ENCODE measurements at places on chromosomes 11 and 22. TPM values are rescaled to one million over a fixed set of nuclear protein-coding genes. Genes with fewer than 3 reads are reported as not detected.

- peak; percentile 53 for DNase-seq
These were observed 10.3 kb downstream of the PRDM10 start for GRCh38 chr11:129992161-129992944.

ZNF215 gene
- total RNA-seq: 4.5 TPM

GRCh38 chr11:126502159-126502558, 146.7 kb downstream of the ST3GAL4 start:
- DNase-seq: no peak

- DNase-seq: no peak
These were observed 12.6 kb upstream of the GDPD5 start for GRCh38 chr11:75538150-75538942.

DNA sequence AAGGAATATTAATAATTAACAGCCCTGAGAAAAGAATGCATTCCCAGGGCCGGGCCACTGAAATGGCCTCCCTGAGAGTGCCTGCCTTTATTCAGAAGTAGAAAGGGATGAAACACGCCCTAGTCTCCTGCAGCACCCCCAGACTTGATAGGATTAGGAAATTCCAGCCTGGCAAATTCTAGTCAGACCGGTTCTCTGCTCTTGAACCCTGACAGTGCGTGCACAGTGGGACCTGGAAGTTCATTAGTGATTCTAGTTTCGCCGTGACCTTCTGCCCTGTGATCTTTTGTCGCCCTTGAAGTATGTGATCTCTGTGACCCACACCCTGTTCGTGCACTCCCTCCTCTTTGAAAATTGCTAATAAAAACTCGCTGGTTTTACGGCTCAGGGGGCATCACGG, 2.1 kb upstream of the GSTP1 start:
- DNase-seq: no peak

DNA sequence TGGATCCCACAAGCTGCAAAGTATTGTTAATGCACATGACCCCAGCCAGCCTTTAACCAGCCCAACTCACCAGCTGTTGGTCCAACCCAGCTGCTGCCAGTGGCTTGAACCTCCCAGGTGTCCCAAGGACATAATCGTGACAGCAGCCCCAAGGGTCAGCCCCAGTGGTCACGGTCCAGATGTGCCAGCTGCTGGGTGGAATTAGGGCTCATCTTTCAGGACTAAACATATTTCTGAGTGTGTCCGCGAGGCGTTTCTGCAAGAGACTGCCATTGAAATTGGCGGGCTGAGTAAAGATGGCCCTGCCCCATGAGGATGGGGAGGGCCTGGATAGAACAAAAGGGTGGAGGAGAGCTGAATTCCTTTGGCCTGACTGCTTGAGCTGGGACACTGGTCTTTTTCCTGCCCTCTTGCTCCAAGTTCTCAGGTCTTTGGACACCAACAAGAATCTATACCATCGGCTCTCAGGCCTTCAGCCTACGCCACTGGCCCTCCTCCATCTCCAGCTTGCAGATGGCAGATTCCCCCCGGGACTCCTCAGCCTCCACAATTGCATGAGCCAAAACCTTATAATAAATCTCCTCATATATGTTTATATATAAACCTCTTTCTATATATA, 240.2 kb downstream of the MN1 start:
- no peak for DNase-seq

SYT9 gene
- 7.4 TPM for total RNA-seq

MMP13 gene
- 2.4 TPM for total RNA-seq

- DNase-seq: no peak
These were observed 13.1 kb downstream of the PLCB3 start for GRCh38 chr11:64264371-64264852.

- no peak for DNase-seq
These were observed 4.8 kb upstream of the PRDM11 start for GRCh38 chr11:45141631-45142030.
